Stimulated activated CD4-positive, alpha-beta T cell treated with anti-CD3 and anti-CD28 coated beads, Interleukin-4, amount 100 ng/mL, for 4 hours (primary cell): ENCODE measurements at places on chromosomes 2 and 18.

GRCh38 chr2:183034806-183035205, 3.5 kb downstream of the NCKAP1 start:
- no peak for DNase-seq

- DNase-seq: no peak
Observed at GRCh38 chr2:41836948-41837347, 210.9 kb upstream of the PKDCC start.

DNA sequence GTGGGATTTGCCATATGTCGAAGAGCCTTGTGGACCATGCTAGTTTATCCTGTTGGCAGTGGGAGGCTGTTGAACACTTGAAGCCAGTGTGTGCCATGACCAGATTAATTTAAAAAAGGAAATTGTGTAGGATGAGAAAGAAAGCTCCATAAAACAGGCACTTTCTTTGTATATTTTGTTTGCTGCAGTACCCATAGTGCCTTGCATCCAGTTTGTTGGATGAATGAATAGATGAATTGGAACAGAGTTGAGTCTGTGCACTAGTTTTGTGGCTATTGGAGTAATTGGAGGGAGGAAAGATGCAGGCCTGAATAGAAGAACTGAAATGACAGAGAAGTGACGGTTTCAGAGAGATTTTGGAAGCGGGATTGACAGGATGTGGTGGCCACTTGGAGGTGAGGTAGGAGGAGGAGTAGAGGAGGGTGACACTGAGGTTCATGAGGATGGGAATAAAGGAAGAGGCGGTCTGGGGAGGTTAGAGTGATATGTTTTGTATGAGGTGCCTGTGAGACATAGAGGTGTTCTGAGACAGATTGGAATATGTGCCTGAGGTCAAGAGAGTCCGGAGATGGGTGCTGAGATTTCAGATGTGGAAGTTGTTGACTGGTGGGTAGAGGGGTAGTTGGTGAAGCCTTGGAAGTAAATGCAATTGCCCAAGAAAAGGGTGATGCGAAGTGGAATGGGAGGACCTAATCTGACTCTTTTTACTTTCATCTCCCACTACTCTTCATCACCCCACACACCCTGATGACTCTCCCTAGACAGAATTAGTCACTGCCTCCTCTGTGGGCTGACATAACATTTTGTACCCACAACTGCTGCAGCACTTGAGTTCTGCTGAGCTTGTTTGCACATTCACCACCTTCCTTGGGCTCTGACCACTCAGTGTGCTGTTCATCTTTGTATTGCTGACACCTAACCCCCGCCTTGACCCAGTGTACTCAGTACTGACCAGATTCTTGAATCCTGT, 5.1 kb downstream of the DGUOK start:
- peak; percentile 72 for DNase-seq

DNA sequence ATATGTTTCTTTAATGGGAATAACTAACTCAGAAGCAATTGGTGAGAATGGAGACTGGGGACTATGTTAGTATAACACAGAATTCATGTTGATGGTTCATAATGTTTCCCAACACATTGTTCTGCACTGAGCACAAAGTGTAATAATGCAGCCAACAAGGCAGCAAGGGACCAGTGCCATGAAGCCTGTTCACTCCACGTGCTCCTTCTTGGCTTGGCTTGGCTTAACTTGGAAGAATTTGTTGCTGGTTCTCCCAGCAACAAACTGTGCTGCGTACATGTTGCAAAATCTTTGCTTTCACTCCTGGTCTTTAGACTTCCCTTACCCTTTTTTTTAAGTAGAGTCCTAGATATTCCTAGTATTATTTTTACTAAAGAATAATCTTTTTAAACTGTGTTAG, 129.7 kb downstream of the MAP3K20 start:
- no peak for DNase-seq

DNA sequence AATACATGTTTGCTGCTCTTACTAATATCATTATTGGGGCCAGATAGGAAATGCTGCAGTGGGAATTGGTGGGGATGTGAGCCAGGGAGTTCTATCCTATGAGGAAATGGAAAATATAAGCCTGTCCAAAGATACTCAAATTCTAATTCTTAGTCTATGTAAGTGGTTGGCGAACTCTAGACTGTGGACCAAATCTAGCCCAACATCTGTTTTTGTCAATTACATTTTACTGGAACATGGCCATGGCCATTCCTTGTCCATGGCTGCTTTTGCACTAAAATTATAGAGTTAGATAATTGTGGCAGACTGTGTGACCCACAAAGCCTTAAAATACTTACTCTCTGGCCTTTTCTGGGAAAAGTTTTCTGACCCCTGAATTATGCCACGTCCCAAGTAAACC, 113.3 kb downstream of the MGAT5 start:
- no peak for DNase-seq

DNA sequence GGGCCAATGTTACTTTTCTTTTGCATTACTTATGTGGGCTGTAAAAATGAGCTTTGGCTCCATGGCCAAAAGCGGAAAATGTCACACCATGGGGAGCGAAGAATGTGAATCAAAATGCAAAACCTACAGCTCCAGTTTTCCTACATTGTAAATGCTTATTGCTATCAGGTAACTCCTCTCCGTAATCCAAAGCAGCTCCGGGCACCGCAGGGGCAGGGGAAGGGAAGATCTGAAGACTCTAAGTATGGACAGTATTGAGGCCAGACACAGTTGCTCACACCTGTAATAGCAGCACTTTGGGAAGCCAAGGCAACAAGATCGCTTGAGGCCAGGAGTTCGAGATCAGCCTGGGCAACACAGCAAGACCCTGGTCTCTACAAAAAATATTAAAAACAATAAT, 7.1 kb upstream of the AGFG1 start:
- DNase-seq: peak; percentile 21

GRCh38 chr2:211455216-211455841, 898.9 kb downstream of the CPS1 start:
- no peak for DNase-seq

DNA sequence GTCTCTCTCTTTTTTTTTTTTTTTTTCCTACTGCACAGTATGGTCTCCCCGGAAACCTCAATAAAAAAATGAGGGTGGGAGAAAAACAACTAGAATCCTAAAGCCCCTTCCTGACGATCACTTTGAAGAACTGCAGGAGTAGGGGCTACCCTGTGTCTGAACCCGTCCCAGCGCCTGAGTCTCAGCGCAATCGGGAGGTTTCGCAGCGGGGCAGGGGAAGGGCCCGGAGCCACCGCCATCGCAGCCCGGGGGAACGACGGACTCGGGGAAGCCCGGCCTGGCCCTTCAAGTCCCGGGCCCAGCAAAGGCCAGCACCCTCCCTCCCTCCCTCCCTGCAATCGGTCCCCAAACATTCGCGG, 411 bp downstream of the NARS1 start:
- no peak for DNase-seq

DNA sequence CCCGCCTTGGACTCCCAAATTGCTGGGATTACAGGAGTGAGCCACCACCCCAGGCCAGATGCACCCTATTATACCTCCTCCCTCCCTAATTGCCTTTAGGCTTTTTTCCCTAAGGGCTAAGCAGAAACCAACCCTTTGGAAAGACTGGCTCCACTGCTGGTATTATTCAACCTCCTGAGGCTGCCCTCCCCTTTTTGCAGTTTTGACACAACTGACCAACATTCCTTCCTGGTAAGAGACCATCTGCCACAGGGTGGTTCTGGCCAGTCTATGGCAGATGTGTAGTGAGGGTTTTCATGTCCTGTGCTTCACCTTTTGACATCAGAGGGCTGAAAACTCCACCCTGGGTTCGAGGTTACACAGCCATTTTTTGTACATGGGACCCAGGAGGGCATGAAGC, 1785.3 kb upstream of the CELF4 start:
- DNase-seq: no peak

DNA sequence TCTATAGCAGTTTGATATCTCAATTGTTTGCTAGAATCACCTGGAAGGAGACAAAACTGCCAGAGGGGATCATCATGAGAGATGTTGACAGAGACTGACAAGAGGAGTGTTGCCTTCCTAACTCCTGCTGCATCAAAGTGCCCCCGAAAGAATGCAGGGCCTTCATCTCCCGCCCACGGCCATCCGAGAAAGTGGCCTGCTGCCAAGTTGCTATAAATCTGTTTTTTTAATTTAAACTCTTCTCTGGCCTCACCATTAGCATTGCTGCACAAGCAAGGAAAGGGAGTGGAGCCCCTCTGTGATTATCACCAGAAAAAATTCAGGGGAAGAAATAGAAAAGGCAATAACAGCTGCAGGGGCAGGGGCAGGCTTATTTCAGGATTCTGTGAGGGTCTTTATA, 238.1 kb upstream of the EPHA4 start:
- DNase-seq: no peak
